ENCODE measurements at places on chromosomes 1 and 21. TPM values are rescaled to one million over a fixed set of nuclear protein-coding genes. Genes with fewer than 3 reads are reported as not detected.

DNA sequence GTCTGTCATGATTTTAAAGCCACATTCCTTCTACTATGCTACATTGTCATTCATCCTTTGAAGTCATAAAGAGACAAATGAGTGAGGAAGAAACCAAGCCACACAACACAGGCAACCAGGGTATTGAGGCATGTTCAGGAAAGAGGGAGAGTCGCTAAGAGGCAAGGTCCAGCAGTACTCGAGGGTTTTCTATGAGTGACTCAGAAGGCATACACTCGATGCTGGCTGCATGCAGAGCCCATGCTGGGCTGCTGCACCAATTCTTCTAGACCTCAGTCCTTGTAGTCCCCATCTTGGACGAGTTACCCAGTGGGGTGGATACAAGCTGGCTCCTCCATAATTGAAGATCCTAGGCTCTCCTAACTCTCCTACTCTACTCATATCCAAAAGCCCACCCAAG is 57.6 kb downstream of the OLFML2B start:
- no peak for DNase-seq

DNA sequence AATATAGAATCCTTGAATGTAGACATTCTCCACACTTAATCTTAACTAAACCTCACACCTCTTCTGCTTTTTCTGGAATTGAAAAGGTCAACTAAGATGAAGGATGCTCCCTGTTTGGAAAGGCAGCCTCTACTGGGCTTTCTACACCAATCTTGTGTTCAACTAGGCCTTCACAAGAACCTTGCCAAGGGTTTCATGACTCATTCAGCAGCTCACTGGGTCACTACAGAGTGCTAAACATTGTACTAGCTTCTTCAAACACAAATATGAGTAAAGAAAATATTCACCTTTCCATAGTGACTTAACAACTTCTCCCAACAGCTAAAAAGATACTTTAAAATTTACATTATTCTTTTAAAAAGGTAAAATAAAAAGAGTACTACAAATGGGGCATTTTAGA is 135.3 kb upstream of the PRMT6 start:
- peak; percentile 54 for DNase-seq

DNA sequence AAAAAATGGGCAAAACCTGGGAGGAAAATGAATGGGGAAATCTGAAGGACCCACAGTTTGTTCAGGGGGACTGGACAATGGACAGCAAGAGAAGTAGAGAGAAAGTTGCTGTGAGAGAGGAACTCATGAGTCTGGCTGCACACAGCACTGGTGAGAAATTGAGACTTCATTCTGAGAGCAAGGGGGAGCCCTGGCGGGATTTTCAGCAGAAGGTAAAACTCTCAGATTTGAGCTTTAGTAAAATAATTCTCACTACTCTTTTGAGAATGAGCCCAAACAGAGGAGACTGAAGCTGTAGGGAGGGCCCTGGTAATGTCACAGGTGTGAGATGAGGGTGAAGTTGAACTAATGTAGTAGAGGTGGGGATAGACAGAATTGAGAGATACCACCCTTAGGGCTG is 438.6 kb downstream of the OMA1 start:
- no peak for DNase-seq

DNA sequence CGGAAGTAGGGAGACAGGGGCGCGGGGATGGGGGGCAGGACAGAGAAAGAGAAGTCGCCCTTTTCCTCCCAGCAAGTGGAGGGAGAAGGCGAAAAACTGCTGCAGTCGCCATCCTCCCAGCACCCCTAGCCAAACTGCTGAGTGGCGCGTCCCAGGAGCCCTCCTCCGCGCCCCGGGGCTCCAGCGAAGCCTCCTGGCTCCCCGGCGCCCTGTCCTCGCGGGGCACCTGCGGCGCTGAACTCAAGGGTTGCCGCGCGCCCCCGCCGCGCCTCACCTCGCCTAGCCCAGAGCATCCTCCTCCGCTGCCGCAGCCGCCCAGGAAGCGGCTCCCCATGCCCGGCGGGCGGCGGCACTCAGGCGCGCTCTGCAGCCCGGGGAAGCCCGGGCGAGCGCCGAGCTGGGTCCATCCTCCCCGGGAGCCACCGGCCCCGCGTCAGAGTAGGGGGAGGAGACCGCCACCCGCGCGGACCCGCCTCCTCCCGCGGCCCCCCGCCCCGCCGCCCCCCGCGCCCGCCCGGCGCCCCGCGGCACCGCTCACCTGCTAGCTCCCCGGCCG is at the start of gene DAB1:
DAB1 (minus strand) TSS at position 405 of the 556 bp plus-strand sequence. CDS start 133,030 bp downstream, outside the sequence.
- DNase-seq, result no peak

DNA sequence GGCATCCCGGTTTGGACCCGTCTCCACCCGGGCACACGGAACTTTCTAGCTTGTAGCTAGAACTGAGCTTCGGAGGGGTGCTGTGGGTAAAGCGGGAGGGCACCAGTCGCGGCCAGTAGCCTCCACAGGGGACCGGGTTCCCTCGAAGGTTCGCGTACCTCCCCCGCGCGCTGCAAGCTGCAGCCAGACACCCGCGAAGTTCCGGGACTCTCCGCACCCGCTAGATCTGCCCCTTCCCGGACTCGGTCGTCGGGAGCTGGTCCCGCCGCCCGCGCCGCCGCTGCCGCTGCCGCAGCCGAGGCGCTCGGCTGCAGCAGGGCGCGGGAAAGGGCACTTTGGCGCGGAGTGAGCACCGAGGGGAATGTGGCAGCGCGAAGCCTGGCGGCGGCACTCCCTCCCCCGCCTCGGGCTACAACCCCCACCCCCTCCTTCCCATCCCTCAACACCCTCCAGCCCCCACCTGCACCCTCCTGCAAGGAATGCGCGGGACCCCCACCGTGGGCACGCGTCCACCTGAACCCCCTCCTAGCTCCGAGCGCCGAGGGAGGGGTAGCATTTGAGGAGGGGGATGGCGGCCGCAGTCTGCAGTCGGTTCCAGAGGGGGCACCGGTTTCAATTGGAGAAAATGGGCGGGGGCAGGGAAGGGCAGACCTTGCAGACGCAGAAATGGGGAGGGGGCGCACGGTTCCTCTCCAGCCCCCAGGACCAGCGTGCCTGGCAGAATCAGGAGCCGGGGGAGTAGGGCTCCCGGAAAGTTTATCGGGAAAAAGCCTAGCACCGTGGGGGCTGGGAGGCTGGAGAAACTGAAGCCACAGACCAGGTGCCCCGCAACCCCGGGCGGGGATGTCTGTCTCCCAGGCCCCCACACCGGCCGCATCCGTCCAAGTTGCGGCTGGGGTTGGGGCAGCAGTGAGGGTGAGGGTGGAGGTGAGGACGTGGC is 968 bp downstream of the CSMD2 start:
- DNase-seq, result no peak

GPR153 gene
- total RNA-seq, result 113 TPM

NECTIN4 gene
- total RNA-seq, result 6.8 TPM

FCRL2 gene
- not detected for total RNA-seq

CDC7 gene
- total RNA-seq, result 10.0 TPM

DNA sequence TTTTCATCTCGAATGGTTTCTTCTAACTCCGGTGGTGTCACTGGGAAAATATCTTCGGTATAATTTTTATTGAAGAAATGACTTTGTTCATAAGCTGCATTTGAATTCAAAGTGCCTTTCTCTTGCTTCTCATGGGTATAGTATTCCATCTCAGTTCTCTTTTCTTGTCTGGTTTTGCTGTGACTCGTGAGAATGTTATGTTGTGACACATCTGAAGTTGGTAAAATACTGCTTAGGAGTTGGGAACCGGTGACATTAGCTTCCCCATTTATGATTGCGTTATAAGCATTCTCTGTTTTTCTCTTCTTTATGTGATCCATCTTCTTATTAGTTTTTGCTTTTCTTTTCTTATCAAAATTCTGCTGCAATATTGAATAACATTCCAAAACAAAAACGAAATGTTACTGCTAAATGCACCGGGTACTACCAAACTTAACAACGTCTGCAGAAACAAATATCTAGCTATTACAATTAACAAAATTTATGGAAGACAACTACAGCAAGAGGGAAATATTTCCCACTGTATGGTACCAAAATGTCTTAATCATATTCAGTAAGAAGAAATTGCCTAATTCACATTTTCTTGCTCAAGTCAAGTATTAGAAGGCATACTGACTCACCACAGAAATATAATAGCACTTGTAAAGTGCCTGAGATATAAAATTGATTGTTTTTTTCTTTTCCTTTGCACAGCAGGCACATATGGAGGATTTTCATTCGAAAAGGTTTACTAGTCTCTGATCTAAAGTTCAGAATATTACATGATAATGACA is 15.5 kb downstream of the LRIF1 start:
- peak; percentile 41 for DNase-seq

HSD3B1 gene
- not detected for total RNA-seq

PM20D1 gene
- not detected for total RNA-seq

DNAJC6 gene
- 3.0 TPM for total RNA-seq

MYBPHL gene
- total RNA-seq, result not detected

GRCh38 chr21:46603228-46603627 is 1.7 kb downstream of the S100B start:
- DNase-seq, result peak; percentile 23

GRCh38 chr1:18444563-18444962 is 36.2 kb upstream of the KLHDC7A start:
- no peak for DNase-seq

DNA sequence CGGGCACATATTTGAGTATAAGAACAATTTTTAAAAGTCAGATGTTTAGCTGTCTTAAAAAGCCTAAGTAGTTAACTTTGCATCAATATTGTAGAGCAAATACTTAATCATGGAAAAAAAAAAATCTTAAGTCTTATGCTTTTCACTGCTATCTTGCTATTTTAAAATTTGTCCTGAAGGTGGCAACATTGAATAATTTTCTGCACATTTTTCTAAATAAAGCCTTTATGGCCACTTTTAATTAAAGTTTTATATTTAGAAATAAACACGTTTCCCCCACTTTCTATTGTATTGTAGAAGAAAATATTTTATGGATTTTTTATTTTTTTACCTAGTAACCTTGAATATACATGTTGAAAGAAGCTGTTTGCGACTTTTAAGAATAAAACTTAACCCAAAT is 198.8 kb downstream of the AMY1C start:
- peak; percentile 45 for DNase-seq

DNA sequence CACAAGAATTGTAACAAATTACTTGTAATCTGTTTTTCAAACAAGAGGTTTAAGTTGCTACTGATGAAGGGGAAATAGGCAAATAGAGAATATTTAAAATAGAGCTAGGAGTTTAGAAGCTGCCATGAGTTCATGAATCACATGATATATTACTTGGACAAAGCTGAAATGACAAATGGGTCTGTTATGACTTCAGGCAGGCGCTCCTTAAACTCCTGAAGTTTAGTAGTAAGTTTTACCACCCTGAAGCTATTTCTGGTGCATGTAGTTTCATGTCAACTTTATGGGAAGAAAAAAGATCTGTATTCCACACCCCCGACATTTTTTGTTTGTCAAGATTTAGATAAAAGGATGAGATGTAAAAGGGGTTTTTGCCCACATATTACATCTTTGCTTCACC is 58.5 kb downstream of the PLA2G4A start:
- no peak for DNase-seq

DNA sequence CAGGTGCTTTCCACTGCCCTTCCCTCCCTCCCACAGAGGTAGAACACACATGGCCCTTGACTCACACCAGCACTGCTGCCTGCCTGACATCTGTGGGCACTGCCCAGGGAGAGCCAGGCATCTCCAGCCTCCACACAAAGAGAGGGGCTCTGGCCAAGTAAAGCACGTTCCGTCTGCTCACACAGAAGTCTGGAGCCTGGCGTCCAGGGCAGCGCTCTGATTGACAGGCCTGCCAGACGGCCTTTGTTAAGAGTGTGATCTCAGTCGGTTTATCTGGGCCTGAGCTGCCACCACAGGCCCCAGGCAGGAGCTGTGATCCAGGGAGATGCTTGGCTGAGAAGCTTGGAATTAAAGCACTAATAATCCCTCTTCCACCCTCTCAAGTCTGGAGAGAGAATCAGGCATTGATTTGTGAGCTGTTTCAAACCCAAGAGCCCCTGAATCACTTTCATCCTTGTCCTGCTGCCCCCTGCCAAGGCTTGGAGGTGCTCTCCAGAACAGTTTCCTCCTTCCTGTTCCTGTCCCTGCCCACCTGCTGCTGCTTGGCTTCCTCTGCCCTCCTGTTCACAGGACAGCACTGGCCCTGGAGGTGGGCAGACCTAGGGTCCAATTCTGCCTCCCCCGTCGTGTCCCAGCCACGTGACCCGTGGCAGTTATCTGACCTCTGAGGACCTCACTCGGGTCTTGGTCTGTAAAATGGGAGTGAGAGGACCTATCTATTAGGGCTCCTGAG is 3.7 kb downstream of the DMRTB1 start:
- no peak for DNase-seq

CDA gene
- 36.3 TPM for total RNA-seq

SLC44A3 gene
- total RNA-seq, result 6.3 TPM

RAVER2 gene
- 12.2 TPM for total RNA-seq

GRCh38 chr1:66286307-66286706 is 247.6 kb upstream of the SGIP1 start:
- peak; percentile 81 for DNase-seq

DNA sequence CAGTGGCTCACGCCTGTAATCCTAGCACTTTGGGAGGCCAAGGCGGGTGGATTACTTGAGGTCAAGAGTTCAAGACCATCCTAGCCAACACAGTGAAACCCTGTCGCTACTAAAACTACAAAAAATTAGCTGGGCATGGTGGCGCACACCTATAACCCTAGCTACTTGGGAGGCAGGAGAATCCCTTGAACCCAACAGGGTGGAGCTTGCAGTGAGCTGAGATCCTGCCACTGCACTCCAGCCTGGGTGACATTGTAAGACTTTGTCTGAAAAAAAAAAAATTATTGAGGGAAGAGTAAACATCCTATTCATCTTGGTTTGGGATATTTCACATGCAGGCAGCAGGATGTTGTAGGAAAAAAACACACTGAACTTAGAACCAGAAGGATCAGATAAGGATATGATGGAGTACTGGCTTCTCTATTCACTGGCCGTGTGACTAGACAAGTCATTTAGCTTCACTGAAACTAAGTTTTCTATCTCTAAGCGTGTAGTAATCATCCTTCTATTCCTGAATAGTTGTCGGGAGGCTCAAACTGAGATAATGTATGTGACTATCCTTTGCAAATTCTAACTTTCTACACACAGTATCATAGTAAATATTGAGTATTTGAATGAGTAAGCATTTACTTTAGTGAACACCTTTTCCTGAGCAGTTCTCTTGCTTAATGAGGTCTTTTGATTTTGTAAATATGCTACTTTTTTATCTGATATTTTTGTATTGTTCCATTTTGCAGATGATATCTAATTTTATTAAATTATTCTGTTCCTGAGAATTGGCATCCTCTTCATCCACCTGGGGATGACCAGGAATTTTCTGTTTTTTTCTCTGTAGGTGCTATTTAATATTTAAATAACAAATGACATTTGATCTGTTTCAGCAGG is 18.2 kb downstream of the CAP1 start:
- DNase-seq, result peak; percentile 16

DNA sequence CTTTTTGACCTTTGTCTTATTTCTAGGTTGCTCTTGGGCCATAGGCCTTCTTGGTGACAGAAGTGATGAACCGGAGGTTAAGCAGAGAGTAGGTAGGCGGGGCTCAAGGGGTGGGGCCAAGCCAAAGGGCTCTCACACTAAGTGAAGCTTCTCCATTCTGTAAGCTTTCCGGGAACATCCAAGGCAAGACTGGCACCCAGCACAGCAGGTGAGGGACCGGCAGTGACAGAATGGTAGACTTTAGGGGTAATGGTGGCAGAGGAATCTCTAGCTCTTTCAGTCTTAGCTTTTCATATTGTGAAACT is at the start of gene TNFAIP8L2:
TNFAIP8L2 (plus strand) TSS at position 135 of the 305 bp plus-strand sequence. CDS start 2,049 bp downstream, outside the sequence.
- DNase-seq, result no peak

- DNase-seq, result peak; percentile 38
Observed at GRCh38 chr1:203675596-203676347, 49.1 kb downstream of the ATP2B4 start.

GRCh38 chr1:30520476-30520875 is 202.9 kb downstream of the MATN1 start:
- DNase-seq, result no peak

- DNase-seq, result no peak
Observed at GRCh38 chr1:226199971-226200370, 13.4 kb upstream of the ACBD3 start.

GRCh38 chr1:211236633-211237320 is 22.4 kb upstream of the RCOR3 start:
- peak; percentile 26 for DNase-seq

All from PC-3 (cell line).